ENCODE measurements at places on chromosomes 2 and 18.

- DNase-seq = no peak
These were observed 173.2 kb downstream of the SOCS6 start for GRCh38 chr18:70462078-70462439.

DNA sequence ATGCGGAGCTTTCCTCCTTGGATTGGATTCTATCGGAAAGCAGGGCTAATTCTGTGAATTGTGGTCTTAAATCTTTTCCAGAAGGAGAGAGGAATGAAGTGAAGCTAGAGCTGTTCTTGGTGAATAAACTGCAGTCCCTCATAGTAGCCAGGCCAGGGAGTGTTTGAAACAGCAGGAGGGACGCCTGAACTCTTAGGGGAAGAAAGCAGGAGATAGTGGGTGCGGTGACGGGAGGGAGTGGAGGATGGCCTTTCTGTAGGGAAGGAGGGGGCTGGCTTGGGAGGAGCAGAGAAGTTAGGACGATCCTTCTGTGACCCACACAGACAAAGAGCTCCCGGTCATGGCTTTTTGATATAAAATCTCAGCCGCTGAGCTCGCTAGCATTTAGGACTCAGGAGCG is 47.5 kb upstream of the KCNF1 start:
- no peak for DNase-seq

DNA sequence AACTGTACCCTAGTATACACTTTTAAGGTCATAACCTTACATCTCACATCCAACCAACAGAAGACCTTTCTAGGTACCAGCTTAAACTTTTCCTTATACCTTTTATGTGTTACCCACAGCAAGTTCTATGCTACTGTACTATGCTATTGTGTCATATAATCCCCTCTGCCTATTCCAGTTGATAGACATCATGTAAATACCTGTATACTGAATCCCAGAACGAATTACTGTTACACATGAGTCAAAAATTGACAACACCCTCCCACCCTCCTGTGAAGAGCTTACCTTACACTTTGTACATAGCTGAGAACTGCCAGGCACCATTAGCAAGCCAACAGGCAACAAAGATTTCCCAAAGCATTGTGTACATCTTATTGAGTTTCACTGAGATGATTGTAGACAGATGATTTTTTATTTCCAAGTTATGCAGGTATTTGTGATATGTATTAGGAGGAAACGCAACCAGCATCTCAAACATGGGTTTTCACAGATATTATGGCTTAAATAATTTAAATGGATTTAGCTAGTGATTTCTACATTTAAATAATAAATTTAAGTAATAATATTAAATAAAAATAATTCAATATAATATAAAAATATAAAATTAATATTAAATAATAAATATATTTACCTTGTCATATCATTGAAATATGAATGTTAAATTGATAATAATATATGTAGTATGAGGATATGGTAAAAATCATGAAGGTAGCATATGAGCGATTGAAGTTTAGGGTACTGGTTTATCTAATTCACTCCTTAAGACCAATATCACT is 43.0 kb upstream of the ANKRD44 start:
- no peak for DNase-seq

DNA sequence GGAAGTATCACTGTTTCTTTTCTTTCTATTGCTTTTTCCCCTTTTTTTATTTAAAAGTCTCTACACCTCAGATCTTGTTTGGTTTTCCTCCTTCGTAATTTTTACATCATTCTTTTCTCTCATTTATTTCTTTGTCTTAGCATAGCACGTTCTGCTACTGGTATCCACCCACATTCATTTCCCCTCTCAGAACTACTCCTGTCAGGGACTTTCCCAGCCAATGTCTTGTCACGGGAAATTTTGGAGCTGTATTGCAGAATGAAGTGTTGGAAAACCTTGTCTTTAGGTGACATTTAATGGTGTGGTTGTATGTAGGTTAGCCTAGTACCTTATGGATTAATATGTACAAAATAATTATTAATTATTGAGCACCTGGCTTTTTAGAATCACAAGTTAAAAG is 34.0 kb downstream of the TTLL4 start:
- no peak for DNase-seq
